ENCODE measurements at places on chromosomes 5 and 9.

- no peak for DNase-seq
These were observed 117.5 kb downstream of the ADAMTS2 start for GRCh38 chr5:179227580-179228311.

- DNase-seq = no peak
These were observed 8.4 kb downstream of the SMARCA2 start for GRCh38 chr9:2023532-2023931.

- no peak for DNase-seq
These were observed 12.2 kb upstream of the SLC22A4 start for GRCh38 chr5:132281856-132282614.

GRCh38 chr5:10077791-10078545, 171.7 kb downstream of the ATPSCKMT start:
- no peak for DNase-seq
